ENCODE measurements at places on chromosomes 12 and 14.

DNA sequence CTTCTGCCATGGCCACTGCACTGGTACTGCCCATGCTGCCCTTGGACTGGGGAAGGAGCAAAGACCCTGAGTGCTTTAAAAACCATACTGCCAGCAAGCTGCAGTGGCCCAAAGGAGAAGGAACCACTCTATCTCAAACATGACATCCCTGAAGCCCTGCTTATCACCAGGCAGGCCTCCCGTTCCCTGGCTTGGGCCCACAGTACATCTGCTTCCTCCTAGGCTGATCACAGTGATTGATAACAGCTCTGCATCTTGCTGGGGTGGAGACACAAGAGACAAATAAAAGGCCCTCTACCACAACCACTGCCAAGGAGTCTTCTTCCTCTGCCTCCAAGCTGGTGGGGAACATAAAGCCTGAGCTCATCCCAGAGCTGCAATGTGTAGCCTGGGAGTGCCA, 567.5 kb downstream of the TRHDE start:
- no peak for DNase-seq

DNA sequence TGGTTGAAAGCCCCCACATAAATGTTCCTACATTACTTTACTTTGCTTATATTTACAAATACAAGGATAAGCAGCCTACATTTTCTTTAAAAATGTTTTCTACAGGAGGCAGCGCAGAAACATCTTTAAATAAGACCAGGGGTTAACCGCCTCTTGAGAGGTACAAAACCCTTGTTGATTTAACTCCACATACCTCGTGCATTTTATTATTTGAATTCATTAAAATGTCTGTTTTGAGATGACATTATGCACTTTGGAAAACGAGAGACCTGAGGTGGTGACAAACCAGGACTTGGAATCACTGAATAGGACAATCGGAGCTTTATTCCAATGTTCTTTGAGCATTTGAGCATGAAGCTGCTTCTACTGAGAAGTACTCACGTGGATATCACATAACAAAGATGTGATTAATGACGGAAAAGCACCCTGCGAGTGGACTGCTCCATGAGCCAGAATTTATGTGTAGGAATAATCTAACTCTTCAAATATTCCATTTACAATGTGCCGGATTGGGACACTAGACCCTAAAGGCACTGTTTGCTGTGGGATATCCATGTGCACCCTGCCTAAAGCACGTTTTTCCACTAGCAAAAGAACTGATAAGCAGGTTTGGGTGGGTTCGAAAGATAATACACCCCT, 746 bp upstream of the DUSP16 start:
- no peak for DNase-seq

- DNase-seq: no peak
Measured at GRCh38 chr12:124952295-124952694, 36.6 kb downstream of the DHX37 start.

GRCh38 chr14:66360366-66360926, 125.7 kb upstream of the CCDC196 start:
- DNase-seq: no peak

DNA sequence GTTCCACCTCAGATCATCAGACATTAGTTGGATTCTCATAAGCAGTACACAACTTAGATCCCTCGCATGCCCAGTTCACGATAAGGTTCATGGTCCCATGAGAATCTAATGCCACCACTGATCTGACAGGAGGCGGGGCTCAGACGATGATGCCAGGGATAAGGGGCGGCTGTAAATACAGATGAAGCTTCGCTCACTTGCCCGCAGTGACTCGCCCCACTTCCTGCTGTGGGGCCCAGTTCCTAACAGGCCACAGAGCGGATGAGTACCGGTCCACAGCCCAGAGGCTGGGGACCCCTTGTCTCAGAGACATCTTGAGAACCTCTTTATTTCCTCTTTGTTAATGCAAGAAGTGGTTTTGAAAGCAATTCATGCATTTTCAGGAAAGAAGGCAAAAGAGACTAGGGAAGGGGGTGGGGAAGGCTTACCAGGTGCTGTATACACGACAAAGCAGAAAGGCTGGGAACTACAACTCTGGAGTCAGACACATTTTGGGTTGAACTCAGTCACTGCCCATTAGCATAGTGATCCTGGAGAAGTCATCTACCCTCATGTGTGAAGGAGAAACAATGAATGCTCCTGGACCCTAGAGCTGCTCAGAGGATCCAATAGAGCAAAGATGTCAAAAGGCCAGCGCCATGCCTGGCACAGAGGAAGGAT, 68.7 kb downstream of the EID3 start:
- DNase-seq: peak; percentile 10

DNA sequence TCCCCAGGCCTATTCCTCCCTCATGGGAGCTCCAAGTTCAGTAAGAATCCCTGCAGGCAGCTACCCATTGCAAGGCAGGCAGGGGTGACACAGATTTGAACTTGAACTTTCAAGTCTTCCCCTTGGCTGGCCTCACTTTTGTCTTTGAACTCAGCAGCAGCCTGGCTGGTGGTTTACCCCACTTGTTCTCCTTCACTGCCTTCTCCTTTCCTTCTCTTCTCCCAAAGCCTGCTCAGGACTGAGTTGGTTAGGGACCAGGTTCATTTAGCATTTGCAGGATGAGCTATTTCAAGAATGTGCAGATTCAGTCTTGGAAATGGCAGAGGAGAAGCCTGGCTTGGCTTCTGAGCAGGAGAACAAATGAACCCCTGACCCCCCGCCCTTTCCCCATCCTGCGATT, 67.7 kb upstream of the TBX3 start:
- DNase-seq: no peak

- DNase-seq: no peak
Measured at GRCh38 chr14:102181187-102181586, 41.5 kb downstream of the WDR20 start.

DNA sequence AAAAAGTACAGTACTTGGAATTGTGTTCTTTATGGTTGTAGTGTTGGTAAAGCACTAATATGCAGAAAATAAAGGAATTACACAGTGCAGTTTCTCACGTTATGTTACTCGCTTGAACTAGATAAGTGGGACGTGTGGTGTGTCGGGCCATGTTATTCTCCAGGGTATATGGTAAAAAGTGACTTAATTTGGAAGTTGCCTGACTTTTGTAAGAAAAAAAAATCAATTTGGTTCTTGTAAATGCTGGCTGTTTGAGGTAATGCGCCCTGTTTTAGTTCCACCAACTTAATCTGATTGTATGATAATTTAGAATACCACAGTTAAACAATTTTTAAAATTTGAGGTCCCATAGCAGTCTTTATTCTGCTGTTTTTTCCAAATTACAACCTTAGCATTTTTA, 4.1 kb downstream of the ARF6 start:
- no peak for DNase-seq

GRCh38 chr14:102620413-102620812, 28.0 kb downstream of the RCOR1 start:
- DNase-seq: no peak

GRCh38 chr12:99332936-99333591, 314.5 kb upstream of the GARIN6 start:
- DNase-seq: no peak

- DNase-seq: no peak
Measured at GRCh38 chr14:92973261-92973797, 50.4 kb downstream of the CHGA start.

DNA sequence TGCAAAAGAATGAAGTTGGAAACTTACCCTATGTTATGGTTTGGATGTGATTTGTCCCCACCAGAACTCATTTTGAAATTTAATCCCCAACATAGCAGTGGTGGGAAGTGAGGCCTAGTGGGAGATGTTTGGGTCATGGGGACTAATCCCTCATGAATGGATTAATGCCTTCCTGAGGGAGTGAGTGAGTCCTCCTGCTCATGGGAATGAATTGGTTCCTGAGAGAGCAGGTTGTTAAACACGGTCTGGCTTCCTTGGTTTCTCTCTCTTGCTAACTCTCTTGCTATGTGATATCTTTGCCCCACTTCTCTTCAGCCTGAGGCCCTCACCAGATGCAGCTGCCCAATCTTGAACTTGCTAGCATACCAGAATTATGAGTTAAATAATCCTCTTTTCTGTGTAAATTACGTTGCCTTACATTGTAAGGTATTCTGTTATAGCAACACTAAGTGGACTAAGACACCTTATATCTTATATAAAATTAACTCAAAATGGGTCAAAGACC, 22.2 kb upstream of the CCDC91 start:
- DNase-seq: no peak

DNA sequence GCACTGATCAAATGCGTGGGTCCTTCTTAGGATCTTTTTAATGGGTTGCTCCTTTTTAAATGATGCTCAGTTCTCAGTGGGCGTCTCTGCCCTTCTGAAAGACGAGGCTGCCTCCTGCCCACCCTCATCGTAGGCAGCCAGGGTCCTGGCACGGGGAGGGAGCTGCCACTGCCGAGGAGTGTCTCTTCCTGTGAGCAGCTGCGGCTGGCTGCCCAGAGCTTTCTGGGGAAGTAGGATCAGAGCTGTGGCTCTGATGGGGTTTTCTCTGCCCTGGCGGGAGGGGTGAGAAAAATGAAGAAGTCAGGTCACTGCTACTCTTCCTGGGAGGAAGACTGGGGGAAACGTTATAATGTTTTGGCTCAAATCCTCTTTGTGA, 31.1 kb upstream of the BEGAIN start:
- DNase-seq: no peak

GRCh38 chr14:67609642-67610310, 9.7 kb upstream of the PIGH start:
- DNase-seq: no peak

DNA sequence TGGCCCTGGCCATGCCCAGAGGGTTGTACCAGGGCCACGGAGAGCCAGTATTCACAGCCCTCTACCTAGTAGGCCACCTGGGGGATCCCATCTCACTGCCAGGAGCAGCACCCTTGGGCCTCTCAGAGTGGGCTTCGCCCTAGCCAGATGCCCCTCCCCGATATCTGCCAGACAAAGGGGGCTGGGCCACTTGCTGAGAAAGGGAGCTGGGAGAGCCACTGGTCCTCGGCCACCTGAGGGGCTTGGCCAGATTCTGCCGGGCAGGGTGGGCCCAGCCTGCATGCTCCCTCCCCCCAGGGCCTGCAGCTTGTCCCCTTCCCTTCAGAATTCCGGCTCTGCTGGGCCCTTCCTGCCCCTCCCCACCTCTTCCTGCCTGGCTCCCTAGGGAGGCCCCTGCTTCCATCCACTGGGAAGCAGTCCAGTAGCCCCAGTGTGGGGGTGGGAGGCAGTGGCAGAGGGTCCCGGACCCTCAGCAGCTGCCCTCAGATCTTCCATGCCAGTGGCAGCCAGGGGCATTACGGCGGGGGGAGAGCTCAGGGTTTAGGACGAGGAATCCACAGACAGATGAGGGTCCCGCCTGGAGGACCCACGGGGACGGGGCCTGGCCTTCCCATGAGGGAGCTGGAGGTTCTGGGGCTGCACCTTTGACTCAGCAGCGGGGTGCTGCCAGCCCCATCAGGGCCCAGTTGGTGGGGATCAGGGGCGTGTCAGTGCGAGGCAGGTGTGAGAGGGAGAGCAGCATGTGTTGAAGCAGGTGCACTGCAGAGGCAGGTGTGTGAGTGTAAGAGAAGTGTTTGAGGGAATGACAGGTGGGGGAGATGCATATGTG, 2.4 kb downstream of the CRIP2 start:
- DNase-seq: no peak

DNA sequence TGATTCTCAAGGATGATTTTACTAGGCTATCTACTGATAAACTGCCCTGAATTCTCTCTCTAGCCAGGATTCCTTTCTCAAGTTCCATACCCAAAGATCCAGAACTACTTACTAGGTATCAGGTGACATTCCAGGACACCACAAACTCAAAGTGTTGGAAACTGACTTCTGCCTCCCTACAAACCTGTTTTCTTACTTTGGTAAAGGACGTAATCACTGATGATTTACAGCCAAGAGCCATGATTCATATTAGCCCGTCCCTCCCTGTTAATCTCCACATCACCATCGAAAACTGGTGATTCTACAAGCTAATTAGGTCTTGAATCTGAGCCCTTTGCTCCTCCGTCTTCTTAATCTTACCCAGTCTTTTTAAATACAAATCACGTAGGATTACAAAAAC, 1.0 kb upstream of the ATG14 start:
- no peak for DNase-seq

GRCh38 chr14:48582938-48583337, 907.5 kb upstream of the MDGA2 start:
- DNase-seq: no peak

DNA sequence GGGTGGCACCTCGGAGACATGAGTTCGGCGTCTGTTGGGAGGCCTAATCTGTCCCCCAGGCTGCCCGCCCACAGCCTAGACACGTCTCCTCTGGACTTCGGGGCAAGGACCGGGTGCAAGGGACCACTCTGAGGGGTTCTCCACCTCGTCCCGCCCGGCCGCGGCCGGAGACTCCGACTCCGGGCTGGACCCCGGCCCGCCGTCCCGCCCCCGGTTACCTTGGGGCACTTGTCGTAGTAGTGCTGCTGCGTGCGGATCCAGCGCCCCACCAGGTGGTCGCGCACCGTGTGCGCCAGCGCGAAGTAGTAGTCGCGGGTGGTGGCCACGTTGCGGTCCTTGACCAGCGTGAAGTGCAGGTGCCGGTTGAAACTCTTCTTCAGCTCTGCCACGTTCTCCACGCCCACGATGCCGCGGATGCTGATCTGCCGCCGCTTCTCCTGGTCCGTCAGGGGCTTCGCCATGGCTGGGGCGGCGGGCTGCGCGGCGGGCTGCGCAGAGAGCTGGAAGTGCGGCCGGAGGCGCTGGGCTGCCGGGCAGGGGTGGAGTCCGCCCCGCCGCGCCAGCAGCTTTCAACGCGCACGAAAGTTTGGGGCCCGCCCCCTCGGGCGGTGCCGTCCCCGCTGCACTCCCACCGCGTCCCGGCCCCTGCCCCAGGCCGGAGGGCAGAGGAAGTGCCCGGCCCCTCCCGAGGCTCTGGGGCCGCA, at the start of gene PYGL:
PYGL (minus strand) TSS at position 541 of the 704 bp plus-strand sequence; CDS start at position 461, 80 bp downstream.
- DNase-seq: no peak

GRCh38 chr14:75597149-75597548, 18.7 kb downstream of the FLVCR2 start:
- DNase-seq: no peak

DNA sequence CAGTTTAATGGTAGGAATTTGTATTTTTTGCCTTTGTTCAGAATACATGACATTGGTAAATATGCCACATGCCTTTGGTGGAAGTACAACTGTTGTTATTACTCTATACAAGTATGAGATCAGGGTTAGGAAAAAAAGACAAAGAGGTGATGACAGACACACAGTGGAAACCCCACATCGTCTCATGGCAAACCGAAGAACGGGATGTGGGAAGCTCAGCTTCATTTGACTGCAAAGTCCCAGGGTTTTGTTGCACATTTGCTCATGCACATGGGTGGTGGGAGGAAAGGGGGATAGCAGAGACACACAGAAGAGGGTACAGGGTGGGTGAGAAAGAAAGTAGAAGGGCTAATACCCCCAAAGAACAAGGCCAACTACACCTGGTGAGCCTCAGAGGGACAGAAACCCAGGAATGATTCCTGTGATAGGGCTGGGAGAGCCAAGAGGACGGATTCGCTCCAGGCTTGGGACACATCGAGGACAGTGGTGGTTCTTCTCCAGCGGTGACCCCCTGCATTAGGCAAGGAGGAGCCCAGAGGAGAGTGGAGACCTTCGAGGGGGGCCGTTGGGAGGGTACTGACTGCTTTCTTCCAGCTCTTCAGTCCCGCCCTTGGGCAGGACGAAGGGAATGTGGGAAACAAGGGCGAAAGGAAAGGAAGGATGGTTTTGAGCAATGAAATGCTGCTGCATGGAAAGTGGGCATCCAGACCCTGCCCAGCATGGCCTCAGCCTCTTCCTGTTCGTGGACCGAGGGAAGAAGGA, 8.1 kb downstream of the VAMP1 start:
- DNase-seq: no peak
